H9 (cell line): ENCODE measurements at places on chromosomes 1 and 21. TPM values are rescaled to one million over a fixed set of nuclear protein-coding genes. Genes with fewer than 3 reads are reported as not detected.

DNA sequence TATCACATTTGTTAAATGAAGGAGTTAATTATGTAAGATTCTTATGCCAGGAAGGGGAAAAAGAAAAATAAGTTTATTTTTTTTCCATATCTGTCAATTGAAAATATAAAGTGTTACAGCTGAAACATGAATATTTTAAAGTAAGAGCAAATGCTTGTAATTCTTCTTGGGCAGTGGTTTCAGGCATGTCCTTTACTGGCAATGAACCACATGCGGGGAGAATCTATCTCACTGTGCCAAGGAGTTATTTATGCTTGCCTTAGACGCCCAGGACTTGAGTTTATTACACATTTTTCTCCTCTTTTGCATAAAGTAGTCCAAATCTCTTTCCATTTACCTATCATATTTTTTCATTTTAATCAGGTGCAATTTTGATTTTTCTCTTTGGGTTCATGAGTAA lies 207.8 kb upstream of the NRIP1 start:
- H3K4me3 ChIP-seq: no peak overlapping the region
- H3K27me3 ChIP-seq: no peaks in the 10 kb centered on the region
- no peak overlapping the region for H3K27ac ChIP-seq
- no peaks in the 10 kb centered on the region for H3K4me1 ChIP-seq
- no peak for DNase-seq
- no peaks in the 10 kb centered on the region for H3K36me3 ChIP-seq

Gene JAM2
- total RNA-seq: 2.0 and 2.6 TPM in 2 replicates

GRCh38 chr1:91876040-91876470 lies 9.9 kb downstream of the TGFBR3 start:
- H3K27ac ChIP-seq: no peak overlapping the region
- H3K27me3 ChIP-seq: no peaks in the 10 kb centered on the region
- no peaks in the 10 kb centered on the region for H3K36me3 ChIP-seq
- H3K4me3 ChIP-seq: no peak overlapping the region
- DNase-seq: no peak
- H3K4me1 ChIP-seq: no peaks in the 10 kb centered on the region

DNA sequence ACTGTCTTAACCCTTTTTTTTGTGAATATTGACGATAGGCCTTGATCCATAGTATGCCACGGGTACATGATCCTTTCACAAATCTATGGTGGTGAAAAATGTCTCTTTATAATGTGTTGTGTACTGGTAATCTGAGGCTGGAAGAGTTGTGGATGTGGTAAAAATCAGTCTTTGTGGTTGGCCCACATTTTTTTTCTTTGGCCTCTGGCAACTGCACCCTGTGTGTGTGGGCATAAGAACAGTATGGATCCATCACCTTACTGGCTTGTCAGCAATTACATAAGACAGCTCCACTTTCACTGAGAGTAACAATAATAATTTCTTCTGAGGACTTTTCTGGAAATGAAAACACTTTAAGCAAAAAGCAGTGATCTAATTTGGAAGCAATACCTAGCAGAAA lies 101.6 kb downstream of the GABPA start:
- H3K4me3 ChIP-seq: no peak overlapping the region
- no peaks in the 10 kb centered on the region for H3K4me1 ChIP-seq
- DNase-seq: no peak
- peaks cover 2% of the 10 kb centered on the region; the same call in 1 of the 2 replicates for H3K27me3 ChIP-seq
- H3K27ac ChIP-seq: no peak overlapping the region

DNA sequence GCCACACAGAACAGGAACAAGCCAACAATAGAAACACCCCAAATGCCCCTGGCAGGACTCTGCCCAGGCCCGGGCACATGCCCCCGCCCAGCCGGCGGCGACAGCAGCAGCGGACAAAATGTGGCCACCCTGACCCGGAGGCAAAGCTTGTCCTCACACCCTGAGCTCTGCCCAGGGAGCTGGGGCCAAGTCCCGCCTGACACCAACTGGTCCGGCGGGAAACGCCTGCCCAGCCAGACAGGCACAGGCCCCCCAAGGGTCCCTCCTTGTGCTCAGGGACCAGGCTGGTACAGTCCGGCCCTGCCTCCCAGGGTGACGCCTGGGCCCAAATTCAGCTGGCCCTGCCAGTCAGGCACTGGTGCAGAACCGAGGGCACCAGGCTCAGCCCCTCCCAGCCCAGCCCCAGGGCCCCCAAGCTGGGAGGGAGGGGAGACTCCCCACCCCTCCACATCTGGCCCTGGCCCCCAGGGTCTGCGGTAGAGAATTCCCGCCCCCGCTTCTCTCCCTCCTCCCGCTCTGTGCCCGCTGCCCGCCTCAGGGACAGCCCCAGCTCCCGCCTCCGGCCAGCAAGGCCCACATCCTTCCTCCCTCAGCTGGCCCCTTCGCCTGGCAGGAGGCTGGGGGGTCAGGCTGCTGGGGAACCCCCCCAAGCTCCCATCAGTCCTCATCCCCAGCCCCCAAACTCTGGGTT lies 2.0 kb downstream of the AHDC1 start:
- H3K4me1 ChIP-seq: peaks cover 22% of the 10 kb centered on the region
- peak overlapping the region; percentile 91 for H3K4me3 ChIP-seq
- no peaks in the 10 kb centered on the region; the same call in 1 of the 2 replicates for H3K27me3 ChIP-seq
- H3K27ac ChIP-seq: no peak overlapping the region
- H3K36me3 ChIP-seq: peaks cover 1% of the 10 kb centered on the region; the same call in 1 of the 3 replicates

DNA sequence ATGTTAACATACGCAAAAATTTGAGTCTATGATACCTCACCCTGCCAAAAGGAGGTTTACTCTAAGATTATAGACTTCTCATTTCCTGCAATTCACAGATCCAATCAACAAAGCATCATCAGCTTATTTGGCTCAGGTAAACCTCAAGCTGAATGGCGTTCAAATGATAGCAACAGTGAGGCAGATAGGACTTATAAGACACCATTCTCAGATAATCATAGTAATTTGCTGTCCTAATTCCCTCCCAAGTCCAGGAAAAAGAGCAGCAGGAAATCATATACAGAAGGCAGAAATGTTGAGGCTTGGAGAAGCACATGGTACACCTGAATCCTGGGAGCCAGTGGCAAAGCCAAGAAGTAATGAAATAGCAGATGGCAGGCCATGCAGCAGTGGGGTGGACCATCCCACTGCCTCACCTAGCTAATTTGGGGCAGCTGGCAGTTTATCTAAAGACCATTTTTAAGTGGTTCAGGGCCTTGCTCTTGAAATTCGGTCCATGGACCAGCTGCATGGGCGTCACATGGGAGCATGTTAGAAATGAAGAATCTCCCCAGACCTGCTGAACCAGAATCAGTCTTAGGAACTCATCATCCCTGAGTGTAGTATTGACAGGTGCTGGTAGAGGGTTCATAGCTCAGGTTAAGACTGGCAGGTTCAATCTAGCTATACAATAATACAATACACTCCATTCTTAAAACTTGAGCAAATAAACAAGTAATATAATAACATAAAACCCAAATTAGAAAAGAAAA lies 57.7 kb downstream of the ASTN1 start:
- H3K36me3 ChIP-seq: no peaks in the 10 kb centered on the region
- no peaks in the 10 kb centered on the region for H3K4me1 ChIP-seq
- no peak overlapping the region for H3K4me3 ChIP-seq

GRCh38 chr21:21051109-21052055 lies 53.2 kb downstream of the NCAM2 start:
- H3K4me1 ChIP-seq: no peaks in the 10 kb centered on the region
- no peaks in the 10 kb centered on the region for H3K27me3 ChIP-seq
- H3K4me3 ChIP-seq: no peak overlapping the region

GRCh38 chr1:158146739-158147138 lies 34.0 kb upstream of the CD1D start:
- no peak overlapping the region for H3K4me3 ChIP-seq
- no peak overlapping the region for H3K27ac ChIP-seq
- DNase-seq: no peak
- no peaks in the 10 kb centered on the region for H3K4me1 ChIP-seq
- 0 out of 2 replicates have a peak, but pooled peaks cover 5% of the 10 kb centered on the region for H3K36me3 ChIP-seq
- H3K27me3 ChIP-seq: no peaks in the 10 kb centered on the region; the same call in 1 of the 2 replicates

Gene IGSF3
- 18.6 and 19.1 TPM in 2 replicates for total RNA-seq

Gene EPHA2
- total RNA-seq: 32.8 and 33.1 TPM in 2 replicates

- H3K4me1 ChIP-seq: no peaks in the 10 kb centered on the region
- H3K36me3 ChIP-seq: no peaks in the 10 kb centered on the region
- peak overlapping the region; percentile 35 for H3K4me3 ChIP-seq
- peak; percentile 88 for DNase-seq
Measured at GRCh38 chr1:115771847-115772457, 3.4 kb upstream of the CASQ2 start.

- H3K27me3 ChIP-seq: no peaks in the 10 kb centered on the region
- no peak for DNase-seq
- H3K4me1 ChIP-seq: no peaks in the 10 kb centered on the region
- no peak overlapping the region for H3K27ac ChIP-seq
Measured at GRCh38 chr1:71783071-71783470, 499.3 kb downstream of the NEGR1 start.

Gene TNFRSF8
- total RNA-seq: 2.9 and 3.2 TPM in 2 replicates
